ENCODE measurements at places on chromosomes 1 and 21.

GRCh38 chr1:84853741-84854721, 39.0 kb downstream of the LPAR3 start:
- DNase-seq = peak; percentile 16

DNA sequence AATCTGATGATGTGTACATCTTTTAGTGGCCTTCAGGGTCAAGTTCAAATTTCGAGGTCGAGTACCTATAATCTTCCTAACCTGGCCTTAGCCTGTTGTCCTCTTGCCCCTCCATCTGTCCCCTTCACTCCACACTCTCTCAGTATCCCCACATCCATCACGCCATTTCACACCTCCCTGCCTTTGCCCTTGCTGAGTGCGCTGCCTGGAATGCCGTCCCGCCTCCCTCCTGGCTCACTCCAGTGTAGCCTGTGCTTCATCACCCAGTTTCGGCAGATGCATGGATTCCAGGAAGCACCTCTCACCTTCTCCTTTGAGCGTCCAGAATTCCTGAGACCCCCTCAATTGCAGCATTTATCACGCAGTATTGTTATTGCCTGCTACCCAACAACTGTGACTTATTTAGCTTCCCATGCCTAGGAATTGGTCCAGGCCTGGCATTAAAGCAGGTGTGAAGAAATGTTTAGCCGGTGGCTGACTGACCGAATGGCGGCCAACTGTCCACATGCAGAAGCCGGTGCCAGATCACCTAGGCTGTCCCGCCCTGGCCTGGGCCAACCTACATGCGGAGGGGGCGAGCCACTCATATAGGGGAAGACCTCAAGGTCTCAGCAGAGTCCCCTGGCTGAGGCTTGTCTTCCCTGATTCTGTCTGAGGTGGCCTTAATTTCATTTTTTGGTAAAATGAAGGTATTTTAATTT, 34.5 kb downstream of the MYOM3 start:
- no peak for DNase-seq

- DNase-seq = no peak
Measured at GRCh38 chr1:29713857-29714256, 477.5 kb downstream of the PTPRU start.

GRCh38 chr1:3491291-3492246, 37.1 kb downstream of the ARHGEF16 start:
- DNase-seq = peak; percentile 83

DNA sequence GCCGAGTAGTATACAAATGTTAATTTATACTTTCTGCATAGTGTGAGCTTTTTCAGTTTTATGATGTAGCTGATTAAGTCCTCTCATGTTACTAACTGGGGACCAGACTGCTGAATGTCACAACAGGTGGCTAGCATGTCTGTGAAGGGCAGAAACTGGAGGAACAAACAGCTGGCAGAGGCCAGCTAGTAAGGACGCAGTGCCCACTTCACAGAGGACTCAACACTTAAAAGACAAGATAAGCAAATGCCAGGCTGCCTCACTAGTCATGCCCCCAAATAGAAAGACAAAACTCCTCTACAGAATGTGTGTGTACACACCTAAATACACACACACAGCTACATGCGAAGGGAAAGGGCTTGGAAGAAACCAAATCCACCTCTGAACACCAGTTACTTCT, 73.8 kb upstream of the ZNF678 start:
- no peak for DNase-seq

- DNase-seq = no peak
Measured at GRCh38 chr1:205062319-205062718, 19.3 kb downstream of the CNTN2 start.

DNA sequence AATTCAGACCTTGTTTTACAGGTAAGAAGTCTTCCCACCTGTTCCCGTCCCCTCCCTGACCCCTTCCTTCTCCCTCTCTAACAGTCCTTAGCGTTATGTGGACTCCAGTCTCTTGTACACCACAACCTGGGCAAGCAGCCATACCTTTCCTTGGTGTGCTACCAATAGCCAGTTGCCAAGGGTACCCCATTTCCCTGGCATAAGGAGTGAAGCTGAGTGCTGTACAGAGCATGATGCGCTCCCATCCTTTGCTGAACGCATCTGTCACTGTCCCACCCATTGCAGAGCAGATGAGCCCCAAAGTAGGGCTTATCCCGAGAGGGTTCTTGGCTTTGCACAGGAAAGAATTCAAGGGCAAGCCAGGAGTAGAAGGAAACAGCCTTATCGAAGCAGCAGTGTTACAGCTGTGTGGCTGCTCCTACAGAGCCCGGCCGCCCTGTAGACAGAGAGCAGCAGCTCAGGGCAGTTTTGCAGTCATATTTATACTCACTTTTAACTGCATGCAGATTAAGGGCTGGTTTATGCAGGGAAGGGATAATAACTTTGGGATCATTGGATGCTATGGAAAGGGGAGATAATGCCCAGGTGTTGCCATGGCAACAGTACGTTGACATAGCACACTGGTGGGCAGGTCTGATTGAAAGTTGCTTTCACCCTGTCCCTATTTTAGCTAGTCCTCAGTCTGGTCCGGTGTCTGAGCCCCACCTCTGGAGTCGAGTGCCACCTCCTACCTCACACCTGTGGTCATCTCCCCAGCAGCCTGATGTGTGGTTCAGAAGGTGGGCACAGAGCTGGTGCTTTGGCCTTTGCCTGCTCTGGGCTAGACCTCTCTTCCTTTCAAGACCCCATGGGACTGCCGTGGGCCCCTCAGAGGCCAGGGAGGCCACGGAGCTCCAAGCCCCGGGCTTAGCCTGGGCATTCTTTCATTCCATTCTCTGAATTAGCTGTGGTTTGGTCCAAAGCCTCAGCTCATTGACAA, 5.1 kb downstream of the FHAD1 start:
- DNase-seq = no peak

DNA sequence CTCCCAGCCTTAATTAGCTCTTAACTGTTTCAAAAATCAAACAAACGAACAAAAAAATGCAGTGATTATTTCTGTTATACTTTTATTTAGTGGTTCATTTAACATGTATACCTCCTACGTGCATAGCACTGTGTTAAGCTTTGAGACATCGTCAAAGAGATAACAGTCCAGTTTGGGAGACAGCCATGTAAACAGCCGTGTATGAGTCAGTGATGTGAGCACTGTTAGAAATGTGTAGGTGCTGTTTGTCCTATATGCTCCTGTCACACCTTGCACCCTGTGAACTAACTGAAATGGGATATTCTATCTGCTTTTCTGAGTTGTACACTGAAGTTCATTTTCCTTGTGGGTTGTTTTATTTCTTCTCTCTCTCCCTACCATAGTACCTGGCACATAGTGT, 109.7 kb upstream of the CACYBP start:
- DNase-seq = no peak

DNA sequence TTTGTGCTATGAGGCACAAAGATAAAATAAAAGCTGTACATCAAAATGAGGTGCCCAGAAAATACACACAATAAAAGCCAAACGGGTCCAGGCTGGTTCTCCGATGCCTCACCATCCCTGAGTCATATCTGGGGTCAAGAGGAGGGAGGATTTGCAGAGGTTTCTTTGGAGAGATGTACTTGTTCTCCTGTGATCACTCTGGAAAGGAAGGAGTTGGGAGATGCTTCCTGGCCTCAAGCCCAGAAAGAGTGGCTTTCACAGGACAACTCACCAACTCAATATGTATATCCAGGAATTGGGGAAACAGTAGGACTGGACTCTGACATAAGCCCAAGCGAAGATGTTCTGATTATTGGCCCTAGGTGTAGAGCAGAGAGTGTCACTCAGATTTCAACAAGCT, 51.9 kb downstream of the DIPK1A start:
- no peak for DNase-seq

DNA sequence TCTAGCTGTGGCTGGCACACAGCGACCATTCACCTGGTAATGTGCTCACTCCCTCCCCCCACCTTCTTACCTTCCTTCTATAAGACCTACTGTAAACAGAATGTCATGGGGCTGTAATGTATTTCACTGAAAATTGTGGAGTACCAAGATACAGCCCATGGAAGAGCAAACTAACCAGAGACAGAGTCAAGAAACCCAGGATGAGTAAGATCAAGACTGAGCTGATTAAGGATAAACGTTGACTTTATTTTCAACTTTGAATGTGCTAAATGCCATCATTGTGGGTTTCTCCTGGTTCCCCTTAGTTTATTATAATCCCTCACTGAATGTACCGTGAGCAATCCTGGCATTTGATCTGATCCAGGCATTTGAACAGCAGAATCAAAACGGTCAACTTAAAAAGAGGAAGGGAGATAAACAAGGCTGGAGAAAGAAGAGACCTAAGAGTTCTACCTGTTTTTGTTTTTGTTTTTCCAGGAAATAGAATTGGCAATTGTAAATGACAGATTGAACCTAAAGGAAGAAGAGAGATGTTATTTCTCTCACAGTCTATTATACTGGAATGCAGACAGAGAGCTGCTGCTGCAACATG, 16.1 kb upstream of the ATP1B1 start:
- no peak for DNase-seq

DNA sequence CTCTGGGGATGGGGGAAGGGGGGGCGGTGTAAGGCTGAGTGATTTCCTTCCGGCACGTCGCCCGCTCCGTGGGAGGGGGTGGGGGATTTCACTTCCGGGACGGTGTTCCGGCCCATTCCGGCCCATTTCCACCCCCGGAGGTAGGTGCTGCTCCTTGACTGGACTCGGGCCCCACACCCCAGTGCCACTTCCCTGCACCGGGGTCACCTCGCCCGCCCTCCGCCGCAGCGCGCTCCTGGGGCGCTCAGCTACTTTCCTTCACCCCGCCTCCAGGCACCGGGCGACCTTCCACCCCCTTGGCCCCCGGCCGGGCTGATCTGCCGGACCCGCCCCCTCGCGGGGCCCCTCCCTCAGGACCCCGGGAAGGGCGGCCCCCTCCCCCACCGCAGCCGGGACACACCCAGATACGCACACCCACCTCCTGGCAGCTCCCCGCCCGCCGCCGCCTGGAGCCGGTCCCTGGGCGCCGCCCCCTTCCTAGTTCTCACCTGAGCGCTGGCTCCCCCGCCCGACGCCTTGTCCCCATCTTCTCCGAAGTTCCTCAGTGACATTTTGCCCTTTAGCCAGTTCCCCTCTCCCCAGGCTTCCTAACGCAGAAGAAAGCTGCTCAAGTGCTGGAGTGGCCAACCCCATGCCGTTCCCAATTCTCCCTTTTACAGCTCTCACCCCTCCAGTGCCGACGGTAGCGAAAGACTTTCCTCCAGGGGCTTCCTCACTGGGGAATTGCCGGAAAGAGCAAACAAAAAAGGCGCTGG, at the start of gene ZBTB37:
ZBTB37 (plus strand) TSS at position 115 of the 755 bp plus-strand sequence. CDS start 1,846 bp downstream, outside the sequence.
- DNase-seq = peak; percentile 88

DNA sequence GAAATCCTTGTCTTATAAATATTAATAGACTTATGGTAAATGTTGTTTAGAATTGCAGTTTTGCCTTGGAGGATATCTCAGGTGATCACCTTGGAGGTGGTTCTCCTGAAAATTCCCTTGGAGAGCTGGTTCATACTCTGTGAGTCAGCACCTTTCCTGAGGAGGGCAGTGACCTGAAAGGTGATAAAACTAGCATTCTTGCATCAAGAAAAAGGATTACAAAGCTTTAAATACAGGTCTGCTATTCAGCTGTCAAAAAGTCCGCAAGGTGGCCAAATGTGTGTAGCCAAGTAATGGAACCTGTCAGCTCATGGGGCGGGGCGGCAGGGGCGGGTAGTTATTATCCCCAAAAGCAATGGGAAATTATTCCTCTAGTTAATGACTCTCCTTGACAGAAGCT, 52.8 kb upstream of the EDARADD start:
- no peak for DNase-seq

DNA sequence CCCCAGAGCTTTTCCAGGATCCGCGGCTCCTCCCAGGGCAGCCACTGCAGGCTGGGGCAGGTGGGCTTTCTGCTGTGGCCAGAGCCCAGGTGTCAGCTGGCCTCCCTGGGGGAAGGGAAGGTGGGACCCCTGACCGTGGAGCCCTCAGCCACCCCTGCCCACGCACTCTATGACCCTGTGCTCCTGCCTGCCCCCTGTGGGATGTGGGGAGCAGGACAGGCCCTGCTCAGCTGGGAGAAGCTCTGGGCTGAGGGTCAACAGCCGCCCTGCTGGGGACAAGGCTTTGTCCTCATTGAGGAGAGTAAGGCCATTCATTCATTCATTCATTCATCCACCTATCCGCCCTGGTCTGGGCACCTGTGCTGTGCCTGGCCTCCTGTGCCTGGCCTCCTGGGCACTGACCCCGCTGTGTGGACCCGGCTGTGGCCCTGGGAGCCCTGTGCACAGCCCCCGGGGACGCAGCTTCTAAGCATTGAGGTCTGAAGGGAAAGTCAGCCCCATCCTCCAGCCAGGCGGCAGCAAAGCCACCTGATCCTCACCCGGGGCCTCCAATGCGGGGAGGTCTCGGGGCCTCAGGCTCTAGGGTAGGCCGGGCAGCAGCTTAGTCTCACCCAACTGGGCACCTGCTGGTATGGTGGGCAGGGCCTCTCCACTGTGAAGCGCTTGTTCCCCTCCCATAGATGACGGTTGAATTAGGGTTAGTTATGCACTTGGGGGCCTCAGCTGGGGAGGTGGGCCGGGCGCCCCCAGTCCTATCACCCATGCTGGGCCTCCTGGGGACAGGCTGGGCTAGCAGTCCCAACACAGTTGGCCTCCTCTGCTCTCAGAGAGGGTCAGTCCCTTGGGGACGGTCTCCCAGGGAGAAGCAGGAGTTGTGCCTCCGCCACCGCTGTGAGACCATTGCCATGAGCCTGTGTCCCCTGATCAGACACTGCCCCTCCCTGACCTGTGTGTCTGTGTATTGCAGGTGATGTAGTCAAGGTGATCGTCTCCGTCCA, 6.0 kb downstream of the TNFRSF14 start:
- DNase-seq = no peak

DNA sequence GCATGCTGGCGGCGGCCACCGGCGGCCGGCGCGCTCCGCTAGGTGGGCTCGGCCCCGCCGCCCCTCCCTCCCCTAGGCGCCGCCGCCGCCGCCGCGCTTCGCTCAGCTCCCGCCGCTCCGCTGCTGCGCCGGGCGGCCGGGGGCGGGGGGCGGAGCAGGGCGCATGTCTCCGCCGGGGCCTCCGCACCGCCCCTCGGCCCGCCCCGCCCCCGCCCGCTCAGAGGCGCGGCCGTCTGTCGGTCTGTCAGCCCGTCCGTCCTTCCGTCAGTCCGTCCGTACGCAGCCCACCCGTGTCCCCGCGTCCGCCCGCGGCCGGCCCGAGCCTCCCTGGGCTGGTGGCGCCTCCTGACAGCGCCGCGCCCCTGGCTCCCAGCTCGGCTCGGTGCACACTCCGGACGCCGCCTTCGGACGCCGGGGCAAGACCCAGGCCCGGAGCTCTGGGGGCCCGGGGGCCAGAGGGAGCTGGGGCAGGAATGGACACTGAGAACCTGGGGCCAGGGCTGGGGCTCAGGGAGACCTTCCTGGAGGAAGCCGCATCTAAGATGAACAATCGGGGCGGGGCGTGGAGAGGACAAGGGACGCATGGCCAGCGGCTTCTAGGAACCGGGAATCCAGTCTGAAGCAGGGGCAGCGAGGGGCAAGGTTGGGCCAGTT, at the start of gene GPR153:
GPR153 (minus strand) TSS at position 138 of the 654 bp plus-strand sequence. CDS start 6,193 bp downstream, outside the sequence.
- DNase-seq = peak; percentile 26
